ENCODE measurements at places on chromosomes 2 and 18.

- H3K36me3 ChIP-seq, result no peaks in the 10 kb centered on the region
- H3K27me3 ChIP-seq, result no peaks in the 10 kb centered on the region
- DNase-seq, result no peak
- H3K27ac ChIP-seq, result no peak overlapping the region
- H3K4me1 ChIP-seq, result no peaks in the 10 kb centered on the region
These were observed 1467.9 kb upstream of the ZEB2 start for GRCh38 chr2:145987793-145988192.

GRCh38 chr2:238560234-238560633 is 133.5 kb downstream of the ASB1 start:
- no peak overlapping the region for H3K27ac ChIP-seq
- H3K27me3 ChIP-seq, result no peaks in the 10 kb centered on the region
- no peak overlapping the region for H3K4me3 ChIP-seq
- no peaks in the 10 kb centered on the region for H3K4me1 ChIP-seq
- no peaks in the 10 kb centered on the region for H3K36me3 ChIP-seq

GRCh38 chr2:36693825-36694224 is 2.7 kb upstream of the VIT start:
- no peak overlapping the region for H3K27ac ChIP-seq
- no peaks in the 10 kb centered on the region for H3K36me3 ChIP-seq
- no peak for DNase-seq
- no peaks in the 10 kb centered on the region for H3K4me1 ChIP-seq
- no peak overlapping the region for H3K4me3 ChIP-seq

- no peaks in the 10 kb centered on the region for H3K27me3 ChIP-seq
- DNase-seq, result no peak
- H3K36me3 ChIP-seq, result no peaks in the 10 kb centered on the region
- no peaks in the 10 kb centered on the region for H3K4me1 ChIP-seq
- no peak overlapping the region for H3K4me3 ChIP-seq
These were observed 66.7 kb downstream of the TPGS2 start for GRCh38 chr18:36762074-36762473.

DNA sequence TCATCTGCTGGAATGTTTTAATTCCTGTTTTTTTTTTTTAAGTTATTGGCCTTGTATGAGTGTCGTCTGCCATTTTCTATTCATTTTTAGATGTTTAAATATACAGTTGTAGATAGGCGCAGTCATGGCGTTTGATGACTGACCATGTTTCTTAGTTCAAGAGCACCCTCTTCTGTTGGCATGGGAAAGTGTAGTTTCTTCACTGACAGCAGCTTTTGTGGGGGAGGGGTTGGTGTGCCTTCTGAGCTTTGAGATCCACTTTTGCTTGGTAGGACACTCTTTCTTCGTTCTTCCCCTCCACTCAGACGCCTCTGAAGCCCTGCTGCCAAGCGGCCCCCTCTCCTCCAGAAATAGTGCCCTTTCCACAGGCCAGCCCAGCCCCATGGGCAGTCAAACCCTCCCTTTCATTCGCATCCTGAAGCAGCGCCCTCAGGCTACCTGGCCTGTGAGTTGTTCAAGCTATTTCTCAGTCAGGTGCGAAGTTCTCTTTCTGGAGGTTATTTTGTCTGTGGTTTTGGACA is 492.0 kb downstream of the TNS1 start:
- no peaks in the 10 kb centered on the region for H3K36me3 ChIP-seq
- H3K27ac ChIP-seq, result no peak overlapping the region
- H3K4me3 ChIP-seq, result no peak overlapping the region
- no peaks in the 10 kb centered on the region for H3K27me3 ChIP-seq

- no peak for DNase-seq
- H3K4me3 ChIP-seq, result no peak overlapping the region
- H3K4me1 ChIP-seq, result no peaks in the 10 kb centered on the region
- H3K36me3 ChIP-seq, result no peaks in the 10 kb centered on the region
- H3K27me3 ChIP-seq, result no peaks in the 10 kb centered on the region
These were observed 36.7 kb upstream of the NEB start for GRCh38 chr2:151770995-151771394.

DNA sequence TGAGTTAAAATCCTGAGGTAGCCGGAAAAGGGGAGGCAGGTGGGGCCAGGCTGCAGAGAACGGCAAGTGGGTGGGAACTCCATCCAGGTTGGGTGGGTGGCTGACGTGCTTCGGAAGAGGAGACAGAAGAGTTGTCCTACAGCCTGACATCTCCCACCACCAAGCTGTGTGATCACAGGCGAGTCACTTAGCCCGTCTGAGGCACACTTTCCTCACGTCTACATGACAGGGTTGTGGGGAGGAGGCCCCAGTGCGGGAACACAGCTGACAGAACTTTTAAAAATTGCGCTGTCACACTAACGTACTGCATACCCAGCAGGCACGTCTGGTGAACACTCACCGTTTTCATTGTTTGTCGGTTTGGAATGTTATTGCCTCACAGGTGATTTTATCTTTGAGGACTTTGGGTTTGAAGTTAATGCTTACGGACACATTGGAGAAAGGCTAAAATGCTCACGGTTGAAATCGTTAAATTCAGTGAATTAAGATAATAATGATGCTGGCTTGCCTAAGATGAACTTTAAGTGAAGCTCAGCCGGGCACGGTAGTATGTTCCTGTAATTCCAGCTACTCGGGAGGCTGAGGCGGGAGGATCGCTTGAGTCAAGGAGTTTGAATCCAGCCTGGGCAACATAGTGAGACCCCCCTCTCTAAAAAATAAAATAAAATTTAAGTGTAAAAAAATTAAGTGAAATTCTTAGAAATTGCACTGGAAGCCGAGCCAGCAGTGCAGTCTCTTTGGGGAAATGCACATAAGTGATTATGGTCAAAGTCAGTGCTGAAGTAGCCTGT is 8.9 kb downstream of the EMILIN2 start:
- H3K36me3 ChIP-seq, result no peaks in the 10 kb centered on the region
- H3K4me3 ChIP-seq, result no peak overlapping the region
- H3K27ac ChIP-seq, result no peak overlapping the region
- H3K4me1 ChIP-seq, result no peaks in the 10 kb centered on the region
- no peaks in the 10 kb centered on the region for H3K27me3 ChIP-seq

GRCh38 chr2:102397209-102397608 is 25.8 kb upstream of the IL18RAP start:
- no peaks in the 10 kb centered on the region for H3K4me1 ChIP-seq
- no peak overlapping the region for H3K4me3 ChIP-seq
- no peaks in the 10 kb centered on the region for H3K36me3 ChIP-seq
- H3K27me3 ChIP-seq, result no peaks in the 10 kb centered on the region

- H3K4me3 ChIP-seq, result no peak overlapping the region
- no peak overlapping the region for H3K27ac ChIP-seq
These were observed 74.2 kb upstream of the GALNT3 start for GRCh38 chr2:165868211-165868610.

GRCh38 chr18:10248738-10249137 is 205.7 kb upstream of the APCDD1 start:
- no peak overlapping the region for H3K4me3 ChIP-seq
- H3K27me3 ChIP-seq, result no peaks in the 10 kb centered on the region
- H3K4me1 ChIP-seq, result peaks cover 4% of the 10 kb centered on the region
- no peak for DNase-seq
- H3K36me3 ChIP-seq, result no peaks in the 10 kb centered on the region

DNA sequence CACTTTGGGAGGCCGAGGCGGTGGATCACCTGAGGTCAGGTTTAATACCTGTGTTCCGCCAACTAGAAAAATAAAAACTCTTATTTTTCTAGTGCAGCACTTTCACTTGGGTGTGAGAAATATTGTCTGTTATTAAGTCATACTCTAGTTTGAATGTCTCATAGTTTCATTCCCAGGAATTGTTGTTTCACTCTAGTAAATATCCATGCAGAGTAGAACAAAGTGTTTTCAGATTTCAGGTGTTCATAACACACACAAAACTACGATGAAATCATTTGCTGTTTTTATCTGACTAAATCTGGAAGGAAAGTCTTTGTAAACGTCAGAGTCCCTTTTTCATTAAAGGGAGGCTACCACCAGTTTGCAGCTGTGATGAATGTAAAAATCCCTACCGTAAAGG is 4.0 kb downstream of the FAM117B start:
- peak overlapping the region; percentile 86 for H3K27ac ChIP-seq
- no peak for DNase-seq
- H3K36me3 ChIP-seq, result no peaks in the 10 kb centered on the region
- peaks cover 38% of the 10 kb centered on the region for H3K4me1 ChIP-seq
- no peaks in the 10 kb centered on the region for H3K27me3 ChIP-seq
- no peak overlapping the region for H3K4me3 ChIP-seq
